Colonic mucosa (tissue), 4 donors: ENCODE measurements at places on chromosomes 13 and 19. TPM values are rescaled to one million over a fixed set of nuclear protein-coding genes. Genes with fewer than 3 reads are reported as not detected.
A peak's percentile ranks its signal among the peaks of the same experiment; 100 is the strongest.

GRCh38 chr13:62357887-62358645 is 942.4 kb upstream of the PCDH20 start:
- no peak for DNase-seq

- peak; percentile 68 for DNase-seq
Observed at GRCh38 chr13:24683838-24684599, 3.8 kb downstream of the ATP12A start.

Gene LIG4
- 9.8 TPM for total RNA-seq

Gene JOSD2
- 27.0 TPM for total RNA-seq

Gene PRR20D
- not detected for total RNA-seq
